ENCODE measurements at places on chromosomes 6 and 20.

GRCh38 chr6:36666826-36667591 is 11.5 kb upstream of the CDKN1A start:
- no peak for DNase-seq

- no peak for DNase-seq
Observed at GRCh38 chr20:40339661-40340449, 349.2 kb downstream of the MAFB start.

GRCh38 chr6:127497410-127497809 is 21.7 kb downstream of the MTCL3 start:
- no peak for DNase-seq

- peak; percentile 22 for DNase-seq
Observed at GRCh38 chr6:156776470-156776839, 723 bp upstream of the ARID1B start.

DNA sequence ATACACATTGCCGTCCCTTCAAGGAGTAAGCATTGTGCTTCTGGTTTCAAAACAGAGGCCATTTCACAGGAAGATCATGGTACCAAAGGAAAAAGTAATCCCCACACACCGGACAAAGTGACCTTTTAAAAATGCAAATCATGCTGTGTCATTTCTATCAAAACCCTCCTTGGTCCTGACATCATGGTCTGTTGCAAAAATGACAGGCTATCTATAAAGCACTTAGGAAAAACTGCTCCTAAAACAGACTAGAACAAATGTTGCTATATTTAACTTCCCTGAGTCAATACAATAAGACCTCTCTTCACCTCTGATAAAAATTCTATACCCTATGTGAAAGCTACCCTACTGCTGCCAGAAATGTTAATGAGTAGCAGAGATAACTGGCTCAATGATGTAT is 353.6 kb upstream of the RUNX2 start:
- no peak for DNase-seq
